IPS DF 6.9 (cell line): ENCODE measurements at places on chromosomes 3 and 15.

DNA sequence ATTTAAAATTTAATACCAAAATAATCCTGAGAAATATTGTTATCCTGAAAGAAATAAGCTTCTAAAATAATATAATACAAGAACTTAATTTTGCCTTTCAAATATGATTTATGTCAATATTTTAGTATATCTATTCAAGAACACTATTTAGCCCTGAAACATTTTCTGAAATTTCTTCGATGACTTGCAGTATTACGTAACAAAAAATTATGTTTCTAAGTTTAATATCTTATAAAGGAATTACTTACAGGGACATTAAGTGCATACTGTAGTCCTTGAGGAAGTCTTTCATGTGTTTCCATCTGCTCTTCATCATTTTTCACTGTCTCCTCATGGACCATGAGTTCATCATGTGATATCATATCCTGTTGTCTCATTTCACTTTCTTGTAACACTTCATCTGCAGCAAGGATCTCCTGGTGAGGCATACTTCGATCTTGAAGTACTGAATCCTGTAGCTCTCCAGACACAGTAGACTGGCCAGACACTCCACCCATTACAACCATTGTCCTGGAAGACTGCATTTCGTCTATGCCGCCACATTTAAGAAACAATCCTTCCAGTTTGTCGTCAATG is 62.0 kb downstream of the ZNF148 start:
- peaks cover 2% of the 10 kb centered on the region; the same call in 1 of the 2 replicates for H3K36me3 ChIP-seq
- no peak for DNase-seq
- no peak overlapping the region for H3K27ac ChIP-seq
- no peak overlapping the region for H3K4me3 ChIP-seq

DNA sequence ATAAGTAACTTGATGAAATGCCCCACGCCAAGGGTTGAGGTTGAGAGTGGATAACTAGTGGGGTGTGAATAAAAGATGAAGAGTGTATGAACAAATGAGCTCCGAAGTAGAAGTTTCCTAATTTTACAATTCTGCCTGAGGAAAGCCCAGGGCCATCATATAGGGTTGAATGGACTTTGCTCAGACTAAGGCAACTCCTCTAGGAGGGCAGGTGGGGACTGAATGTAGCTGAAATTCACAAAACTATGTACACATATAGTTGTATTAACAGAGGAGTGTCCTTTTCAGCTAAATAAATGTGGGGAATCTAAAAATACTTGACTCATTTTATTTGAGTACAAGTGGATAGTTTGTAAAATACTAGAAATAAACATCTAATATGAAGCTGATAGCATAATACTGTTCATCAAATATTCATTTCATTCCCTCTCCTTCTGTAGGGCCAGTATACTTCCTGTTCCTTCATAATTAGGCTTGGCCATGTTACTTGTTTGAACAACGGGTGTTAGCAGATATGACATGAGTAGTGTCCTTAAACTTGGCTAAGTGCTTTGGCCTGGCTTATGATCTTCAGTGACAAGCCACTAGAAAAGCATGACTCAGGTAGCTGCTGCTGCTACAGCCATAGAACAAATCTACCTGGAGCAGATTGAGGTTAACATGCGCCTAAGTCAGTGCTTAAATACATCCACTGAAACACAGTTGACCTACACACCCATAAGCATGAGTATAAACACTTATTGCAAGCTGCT is 26.5 kb downstream of the PLSCR1 start:
- 0 out of 2 replicates have a peak, but pooled peaks cover 1% of the 10 kb centered on the region for H3K4me1 ChIP-seq
- no peak overlapping the region for H3K27ac ChIP-seq
- no peaks in the 10 kb centered on the region for H3K36me3 ChIP-seq

DNA sequence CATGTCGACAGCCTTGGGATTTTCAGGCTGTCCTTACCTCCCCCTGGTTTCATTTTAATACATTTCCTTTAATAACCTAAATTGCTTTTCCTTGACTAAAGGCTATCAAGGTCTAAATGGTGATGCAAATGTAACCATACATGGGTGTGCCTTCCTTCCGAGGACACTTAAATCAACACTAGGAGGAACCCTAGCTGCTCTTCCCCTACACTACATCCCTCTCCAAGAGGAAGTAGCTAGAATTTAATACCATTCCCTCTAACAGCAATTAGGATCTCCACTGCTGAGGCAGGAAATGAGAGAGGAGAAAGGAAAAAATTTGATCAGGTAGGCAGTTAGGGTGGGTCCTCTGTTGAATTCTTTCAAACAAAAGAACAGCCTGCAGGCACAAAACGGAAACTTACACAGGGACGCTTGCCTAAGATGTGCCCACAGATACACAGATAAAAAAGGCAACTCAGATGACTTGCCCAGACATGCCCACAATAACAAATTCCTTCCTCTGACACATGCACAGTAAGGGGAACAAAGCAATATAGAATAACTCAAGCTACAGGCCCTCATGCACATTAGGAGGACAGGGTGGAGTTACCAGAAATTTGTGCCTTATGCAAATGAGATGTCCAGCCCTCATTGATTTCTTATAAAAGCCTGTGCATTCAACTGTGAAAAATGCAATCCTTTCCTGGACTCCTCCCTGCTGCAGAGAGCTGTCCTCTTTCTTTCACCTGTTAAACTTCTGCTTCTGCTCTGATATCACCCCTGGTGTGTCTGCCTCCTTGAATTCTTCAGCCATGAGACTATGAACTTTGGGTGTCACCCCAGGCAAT is 1024.4 kb upstream of the CADM2 start:
- no peaks in the 10 kb centered on the region for H3K27me3 ChIP-seq
- no peak for DNase-seq
- no peak overlapping the region for H3K27ac ChIP-seq
- no peak overlapping the region for H3K4me3 ChIP-seq
- no peaks in the 10 kb centered on the region for H3K4me1 ChIP-seq

DNA sequence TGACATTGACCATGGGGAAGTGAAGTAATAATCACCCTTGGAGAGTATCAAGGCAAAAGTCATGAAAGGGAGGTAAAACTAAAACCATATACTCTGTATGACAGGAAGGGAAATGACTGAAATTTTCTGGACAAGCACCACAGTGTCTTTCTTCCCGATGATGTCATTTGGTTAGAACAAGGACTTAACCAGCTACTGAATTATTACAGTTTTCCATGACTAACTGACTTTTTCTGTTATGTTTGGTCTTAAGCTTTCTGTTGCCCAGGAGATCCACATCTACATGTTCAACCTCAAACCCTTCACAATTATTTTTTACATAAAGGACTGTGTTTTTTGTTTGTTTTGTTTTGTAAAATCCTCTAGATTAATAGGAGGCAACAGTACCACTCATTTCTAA is 191.9 kb upstream of the IL12A start:
- H3K4me3 ChIP-seq, result no peak overlapping the region
- no peaks in the 10 kb centered on the region for H3K36me3 ChIP-seq
- no peak overlapping the region for H3K27ac ChIP-seq
- DNase-seq, result no peak
- H3K4me1 ChIP-seq, result no peaks in the 10 kb centered on the region; the same call in 1 of the 2 replicates
- H3K27me3 ChIP-seq, result no peaks in the 10 kb centered on the region

- DNase-seq, result no peak
- H3K36me3 ChIP-seq, result no peaks in the 10 kb centered on the region
- no peak overlapping the region for H3K4me3 ChIP-seq
- H3K4me1 ChIP-seq, result peaks cover 2% of the 10 kb centered on the region; the same call in 1 of the 2 replicates
- H3K27ac ChIP-seq, result no peak overlapping the region
- H3K27me3 ChIP-seq, result no peaks in the 10 kb centered on the region
Observed at GRCh38 chr3:106172101-106172500, 303.3 kb upstream of the CBLB start.

GRCh38 chr15:92800013-92800412 is 100.1 kb upstream of the CHD2 start:
- H3K27me3 ChIP-seq, result no peaks in the 10 kb centered on the region
- no peaks in the 10 kb centered on the region for H3K4me1 ChIP-seq
- DNase-seq, result no peak
- no peaks in the 10 kb centered on the region for H3K36me3 ChIP-seq
- no peak overlapping the region for H3K27ac ChIP-seq
- H3K4me3 ChIP-seq, result no peak overlapping the region

DNA sequence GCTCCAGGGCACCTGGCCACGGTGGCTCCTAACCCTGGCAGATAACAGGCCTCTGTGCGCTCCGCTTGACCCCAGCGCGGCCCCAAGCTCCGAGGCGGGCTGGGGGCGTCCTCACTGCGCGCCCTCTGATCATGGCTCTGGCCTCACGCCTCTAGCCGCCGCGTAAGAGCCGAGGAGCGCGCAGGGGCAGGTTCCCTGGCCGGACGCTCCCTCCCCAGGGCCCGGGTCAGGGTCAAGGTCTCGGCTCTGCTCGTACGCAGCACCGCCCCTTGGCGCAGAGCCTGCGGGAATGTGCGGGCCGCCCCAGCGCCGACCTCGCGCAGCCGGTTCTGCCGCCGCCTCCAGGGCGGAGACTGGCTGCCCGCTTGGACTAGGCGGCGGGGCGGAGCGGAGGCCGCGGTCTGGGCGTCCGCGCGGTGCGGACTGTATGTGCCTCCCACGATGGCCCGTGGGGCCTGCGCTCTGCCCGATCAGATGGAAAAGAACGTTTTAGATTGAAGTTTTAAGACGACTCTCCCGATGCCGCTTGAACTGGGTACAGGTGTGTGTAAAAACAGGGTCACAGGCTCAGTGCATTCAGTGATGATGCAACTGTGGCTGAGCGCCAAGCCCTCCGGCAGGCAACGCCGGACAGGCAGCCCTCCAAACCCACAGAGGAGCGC is 40.8 kb downstream of the CHST14 start:
- no peak overlapping the region for H3K27ac ChIP-seq
- DNase-seq, result no peak
- peak overlapping the region; percentile 41; the same call in 1 of the 2 replicates for H3K4me3 ChIP-seq
- no peaks in the 10 kb centered on the region for H3K36me3 ChIP-seq
- H3K27me3 ChIP-seq, result peaks cover 5% of the 10 kb centered on the region; the same call in 1 of the 2 replicates
- peaks cover 3% of the 10 kb centered on the region; the same call in 1 of the 2 replicates for H3K4me1 ChIP-seq

DNA sequence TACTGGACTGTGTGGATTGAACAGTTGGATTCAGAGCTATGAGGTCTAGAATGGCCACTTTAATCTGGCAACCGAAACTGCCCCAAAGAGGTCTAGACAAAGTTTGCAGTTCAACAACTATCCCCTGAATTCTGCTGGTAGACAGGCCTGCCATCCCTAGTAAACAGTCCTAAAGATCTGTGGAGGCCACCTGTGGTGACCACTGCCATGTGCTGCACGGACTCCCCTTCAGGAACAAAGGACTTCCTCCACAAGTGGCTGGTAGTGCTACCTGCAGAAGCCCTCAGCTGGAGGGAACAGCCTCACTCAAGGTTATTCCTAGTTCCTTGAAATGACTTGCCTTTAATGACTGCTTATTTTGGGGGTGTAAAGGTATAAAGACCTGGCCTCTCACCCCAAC is 6.1 kb downstream of the TNFAIP8L3 start:
- no peaks in the 10 kb centered on the region for H3K36me3 ChIP-seq
- no peak overlapping the region for H3K4me3 ChIP-seq
- no peak overlapping the region for H3K27ac ChIP-seq
- H3K4me1 ChIP-seq, result peaks cover 4% of the 10 kb centered on the region; the same call in 1 of the 2 replicates
- peaks cover 13% of the 10 kb centered on the region for H3K27me3 ChIP-seq

GRCh38 chr3:27340534-27340933 is 28.6 kb downstream of the NEK10 start:
- H3K27me3 ChIP-seq, result no peaks in the 10 kb centered on the region
- no peaks in the 10 kb centered on the region for H3K36me3 ChIP-seq
- no peak for DNase-seq
- no peaks in the 10 kb centered on the region for H3K4me1 ChIP-seq
- H3K4me3 ChIP-seq, result no peak overlapping the region

- no peak overlapping the region for H3K4me3 ChIP-seq
- peak; percentile 27 for DNase-seq
- no peak overlapping the region for H3K27ac ChIP-seq
Observed at GRCh38 chr15:72285927-72286516, 13.7 kb upstream of the PARP6 start.

- H3K27me3 ChIP-seq, result no peaks in the 10 kb centered on the region
- no peak overlapping the region for H3K4me3 ChIP-seq
- peaks cover 1% of the 10 kb centered on the region; the same call in 1 of the 2 replicates for H3K4me1 ChIP-seq
Observed at GRCh38 chr3:171044835-171045793, 18.6 kb upstream of the SLC2A2 start.

DNA sequence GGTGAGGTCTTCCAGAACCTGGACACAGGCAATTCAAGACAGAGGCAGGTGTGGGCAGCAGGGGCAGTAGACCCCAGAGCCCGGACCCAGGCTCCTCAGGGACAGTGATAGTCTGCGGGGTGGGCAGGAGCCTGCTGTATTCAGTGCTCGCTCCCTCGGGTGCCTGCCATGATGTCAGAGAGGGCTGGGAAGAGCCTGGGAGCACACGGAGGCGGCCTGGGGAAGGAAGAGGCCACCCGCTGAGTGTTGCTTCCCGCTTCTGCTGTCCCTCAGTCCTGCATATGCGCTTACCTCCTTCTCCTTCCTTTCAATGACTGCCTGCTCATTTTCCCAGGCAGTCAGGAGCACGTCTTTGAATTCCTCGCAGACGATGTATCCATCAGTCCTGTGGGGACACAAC is 22.8 kb downstream of the TMEM43 start:
- H3K27me3 ChIP-seq, result no peaks in the 10 kb centered on the region
- peaks cover 16% of the 10 kb centered on the region for H3K36me3 ChIP-seq
- H3K27ac ChIP-seq, result no peak overlapping the region
- DNase-seq, result no peak
- H3K4me1 ChIP-seq, result no peaks in the 10 kb centered on the region; the same call in 1 of the 2 replicates

GRCh38 chr3:129318921-129319320 is 40.3 kb downstream of the HMCES start:
- no peaks in the 10 kb centered on the region for H3K27me3 ChIP-seq
- no peak for DNase-seq
- no peak overlapping the region for H3K27ac ChIP-seq
- peaks cover 14% of the 10 kb centered on the region for H3K36me3 ChIP-seq
- peaks cover 2% of the 10 kb centered on the region; the same call in 1 of the 2 replicates for H3K4me1 ChIP-seq

DNA sequence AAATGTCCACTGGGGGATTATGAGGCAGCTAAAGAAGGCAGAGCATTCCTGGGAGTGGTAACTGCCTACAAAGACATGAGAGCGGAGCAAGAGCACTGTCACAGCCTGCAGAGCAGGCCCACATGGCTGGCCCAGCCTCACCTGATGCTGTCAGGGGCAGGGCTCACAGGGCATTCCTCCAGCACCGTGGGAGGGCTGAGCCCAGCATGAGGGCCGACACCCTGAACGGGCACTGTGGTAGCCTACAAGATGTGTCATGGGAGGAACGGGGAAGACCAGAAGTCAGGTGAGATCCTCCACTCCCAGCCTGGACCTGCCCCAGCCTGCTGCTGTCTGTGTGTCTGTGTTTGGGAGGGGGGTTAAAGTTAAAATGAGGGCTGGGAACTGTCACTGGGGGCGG is 30.1 kb downstream of the CCDC12 start:
- no peak overlapping the region for H3K27ac ChIP-seq
- no peak for DNase-seq
- no peaks in the 10 kb centered on the region for H3K36me3 ChIP-seq
- no peaks in the 10 kb centered on the region for H3K27me3 ChIP-seq
- peaks cover 8% of the 10 kb centered on the region for H3K4me1 ChIP-seq
- H3K4me3 ChIP-seq, result no peak overlapping the region
